Endodermal cell (in vitro differentiated cells): ENCODE measurements at places on chromosomes 12 and 14.

DNA sequence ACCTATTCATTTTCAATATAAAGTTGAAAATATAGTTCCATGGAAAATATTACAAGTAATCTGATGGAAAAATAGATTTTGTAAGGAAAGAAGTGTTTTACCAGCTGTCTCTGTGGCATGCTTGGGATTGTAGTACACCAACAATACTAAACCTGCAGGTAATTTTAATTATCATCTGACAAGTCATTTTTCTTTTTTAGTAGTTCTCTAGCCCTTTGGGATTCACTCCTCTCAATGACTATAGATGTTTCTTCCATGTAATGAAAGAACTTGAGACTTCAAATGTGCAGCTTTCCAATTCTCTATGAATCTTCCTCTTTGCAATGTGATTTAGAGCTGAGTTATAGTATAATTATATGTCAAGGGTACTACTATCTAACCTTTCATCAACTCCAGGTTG is 14.7 kb upstream of the LIN7A start:
- DNase-seq: no peak

DNA sequence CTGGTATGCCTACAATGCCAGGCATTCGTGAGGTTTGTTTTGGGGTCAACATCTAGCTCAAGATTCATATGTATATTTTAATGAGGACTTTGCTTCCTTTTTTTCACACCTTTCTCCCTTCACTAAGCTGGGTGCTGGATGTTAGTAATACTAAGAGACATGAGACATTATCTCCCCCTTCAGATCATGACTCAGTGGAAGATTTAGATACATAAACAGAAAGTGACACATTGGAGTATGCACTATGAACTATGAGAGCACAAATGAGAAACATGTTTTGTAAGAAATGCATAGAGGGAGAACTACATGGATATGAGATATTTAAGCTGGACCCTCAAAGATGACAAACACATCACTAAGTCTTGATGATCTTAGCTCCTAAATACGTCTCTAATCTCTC is 286.3 kb downstream of the RPAP3 start:
- no peak for DNase-seq

DNA sequence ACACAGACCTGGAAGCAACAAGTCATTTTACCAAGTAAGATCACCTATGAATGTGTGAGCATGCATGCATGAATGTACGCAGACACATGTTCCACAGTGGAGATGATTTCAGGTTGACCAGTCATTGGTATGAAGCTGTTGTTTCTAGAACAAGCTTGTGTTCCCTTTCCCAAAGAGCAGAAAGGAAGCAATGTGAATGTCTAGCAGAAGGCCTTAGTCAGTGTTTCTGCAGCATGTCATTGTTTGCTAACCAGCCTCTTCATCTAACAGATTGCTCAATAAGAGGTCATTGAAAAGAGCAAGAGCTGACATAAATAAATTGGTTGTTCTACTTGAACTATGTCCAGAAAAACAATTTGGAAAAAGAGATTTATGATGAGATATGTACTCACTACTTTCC is 191.4 kb downstream of the PLCZ1 start:
- no peak for DNase-seq

DNA sequence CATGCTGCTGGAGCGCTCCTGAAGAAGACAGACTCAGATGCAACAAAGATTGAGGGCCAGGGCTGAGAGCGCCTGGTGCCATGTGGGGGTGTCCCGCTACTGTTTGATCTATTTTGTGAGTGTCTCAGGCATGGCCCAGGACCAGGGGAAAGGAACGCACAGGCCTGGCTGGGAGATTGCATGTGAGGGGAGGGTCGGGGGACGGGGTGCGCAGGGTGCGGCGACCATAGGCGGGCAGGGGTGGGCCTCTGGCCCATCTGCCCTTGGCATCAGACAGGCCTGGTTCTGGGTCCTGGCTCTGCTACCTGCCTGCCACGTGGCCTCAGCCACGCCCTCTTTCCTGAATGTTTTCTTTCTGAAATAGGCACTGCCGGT is 47.5 kb downstream of the BEGAIN start:
- DNase-seq: no peak
